ENCODE measurements at places on chromosomes 13 and 19. TPM values are rescaled to one million over a fixed set of nuclear protein-coding genes. Genes with fewer than 3 reads are reported as not detected.

- no peak for DNase-seq
These were observed 34.6 kb downstream of the NFIX start for GRCh38 chr19:13029893-13030292.

DNA sequence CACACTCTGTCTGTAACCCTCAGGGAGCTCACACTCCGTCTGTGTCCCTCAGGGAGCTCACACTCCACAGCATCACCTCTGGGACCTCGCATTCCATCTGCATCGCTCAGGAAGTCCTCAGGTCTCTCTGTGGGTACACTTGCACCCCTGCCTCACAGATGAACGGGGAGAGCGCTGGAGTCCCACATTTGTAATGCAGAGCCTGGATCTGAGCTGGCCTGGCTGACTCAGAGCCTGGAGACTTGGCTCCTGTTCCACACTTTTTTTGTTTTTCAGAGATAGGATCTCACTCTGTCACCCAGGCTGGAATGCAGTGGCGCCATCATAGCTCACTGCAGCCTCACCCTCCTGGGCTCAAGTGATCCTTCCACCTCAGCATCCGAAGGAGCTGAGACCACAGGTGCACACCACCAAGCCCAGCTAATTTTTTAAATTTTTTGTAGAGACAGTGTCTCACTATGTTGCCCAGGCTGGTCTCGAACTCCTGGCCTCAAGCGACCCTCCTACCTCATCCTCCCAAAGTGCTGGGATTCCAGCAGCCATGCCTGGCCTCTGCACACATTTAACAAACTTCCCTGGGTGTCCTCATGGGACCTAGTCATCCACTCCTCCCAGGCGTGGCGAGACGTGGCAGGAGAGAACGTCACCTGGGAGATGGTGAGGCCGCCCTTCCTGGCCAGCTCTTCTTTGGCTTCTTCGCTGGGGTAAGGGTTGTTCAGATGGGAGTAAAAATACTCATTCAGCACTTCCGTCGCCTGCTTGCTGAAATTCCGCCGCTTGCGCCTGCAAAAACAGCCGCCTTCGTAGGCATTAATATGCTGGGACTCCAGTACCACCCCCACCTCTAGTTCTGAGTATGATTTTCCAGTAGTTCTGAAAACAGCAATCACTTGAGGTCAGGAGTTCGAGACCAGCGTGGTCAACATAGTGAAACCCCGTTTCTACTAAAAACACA is 31.0 kb downstream of the CILP2 start:
- DNase-seq = no peak

DNA sequence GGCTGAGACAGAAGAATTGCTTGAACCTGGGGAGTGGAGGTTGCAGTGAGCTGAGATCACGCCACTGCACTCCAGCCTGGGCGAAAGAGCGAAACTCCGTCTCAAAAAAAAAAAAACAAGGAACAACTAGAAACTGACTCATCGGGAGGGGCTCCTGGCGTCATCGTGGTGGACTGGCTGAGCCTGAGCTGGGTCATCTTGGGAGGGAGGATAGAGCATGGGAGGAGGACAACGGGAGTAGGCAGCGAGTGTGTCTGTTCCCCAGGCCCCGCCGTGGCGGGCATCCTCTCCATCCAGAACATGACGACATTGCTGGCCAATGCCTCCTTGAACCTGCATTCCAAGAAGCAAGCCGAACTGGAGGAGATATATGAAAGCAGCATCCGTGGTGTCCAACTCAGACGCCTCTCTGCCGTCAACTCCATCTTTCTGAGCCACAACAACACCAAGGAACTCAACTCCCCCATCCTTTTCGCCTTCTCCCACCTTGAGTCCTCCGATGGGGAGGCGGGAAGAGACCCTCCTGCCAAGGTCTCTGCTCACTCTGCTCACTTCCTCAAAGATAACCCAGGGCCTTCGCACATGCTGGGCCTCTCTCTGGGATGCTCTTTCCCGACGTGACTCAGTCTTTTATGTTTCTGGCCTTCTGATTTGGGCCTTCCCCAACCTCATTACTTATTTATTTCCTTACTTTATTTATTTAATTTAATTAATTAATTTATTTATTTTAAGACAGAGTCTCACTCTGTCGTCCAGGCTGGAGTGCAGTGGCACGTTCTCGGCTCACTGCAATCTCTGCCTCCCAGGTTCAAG is 16.6 kb downstream of the DDX39A start:
- DNase-seq = no peak

GRCh38 chr19:44164327-44164672 is 600 bp upstream of the ZNF226 start:
- DNase-seq = no peak

- DNase-seq = no peak
These were observed 237.6 kb upstream of the IRS2 start for GRCh38 chr13:110023729-110024644.

GRCh38 chr13:97259798-97260714 is 37.9 kb downstream of the MBNL2 start:
- peak; percentile 74 for DNase-seq

GRCh38 chr19:33866696-33867095 is 70.0 kb downstream of the KCTD15 start:
- DNase-seq = no peak

GRCh38 chr13:77138813-77139212 is 111.9 kb upstream of the FBXL3 start:
- no peak for DNase-seq

GRCh38 chr19:21491146-21491545 is 14.3 kb upstream of the ZNF429 start:
- no peak for DNase-seq

DNA sequence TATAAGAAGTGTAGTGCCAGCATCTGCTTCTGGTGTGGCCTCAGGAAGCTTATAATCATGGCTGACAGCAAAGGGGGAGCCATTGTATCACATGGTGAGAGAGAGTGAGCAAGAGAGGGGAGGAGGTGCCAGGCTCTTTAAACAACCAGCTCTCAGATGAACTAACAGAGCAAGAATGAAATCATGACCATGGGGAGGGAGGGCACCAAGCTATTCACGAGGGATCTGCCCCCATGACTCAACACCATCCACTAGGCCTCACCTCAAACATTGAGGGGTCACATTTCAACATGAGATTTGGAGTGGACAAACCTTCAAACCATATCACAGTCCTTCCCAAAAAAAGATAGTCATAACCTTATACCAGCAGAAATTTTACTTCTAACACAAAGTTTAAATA is 174.0 kb downstream of the GPC5 start:
- no peak for DNase-seq

DNA sequence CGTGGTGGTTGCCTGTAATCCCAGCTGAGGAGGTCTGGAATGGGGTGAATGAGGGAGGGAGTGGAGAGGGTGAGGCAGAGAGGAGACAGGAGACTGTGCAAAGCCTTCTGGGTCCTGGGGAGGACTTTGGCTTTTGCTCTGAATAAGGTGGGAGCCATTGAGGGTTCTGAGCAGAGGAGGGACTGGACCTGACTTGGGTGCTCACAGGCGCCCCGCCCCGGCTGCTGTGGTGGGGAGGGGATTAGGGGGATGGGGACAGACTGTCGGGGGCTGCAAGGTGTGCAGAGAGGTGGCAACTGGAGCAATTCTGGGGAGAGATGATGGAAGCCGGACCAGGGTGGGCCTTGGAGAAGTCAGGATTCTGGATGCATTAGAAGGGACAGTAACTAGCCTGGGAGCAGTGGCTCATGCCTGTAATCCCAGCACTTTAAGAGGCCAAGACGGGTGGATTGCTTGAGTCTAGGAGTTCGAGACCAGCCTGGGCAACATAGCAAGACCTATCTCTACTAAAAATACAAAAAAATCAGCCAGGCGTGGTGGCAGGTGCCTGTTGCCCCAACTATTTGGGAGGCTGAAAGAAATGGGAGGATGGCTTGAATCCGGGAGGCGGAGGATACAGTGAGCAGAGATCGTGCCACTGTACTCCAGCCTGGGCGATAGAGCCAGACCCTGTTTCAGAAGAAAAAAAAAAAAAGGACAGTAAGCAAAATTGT is 16.1 kb upstream of the NANOS3 start:
- no peak for DNase-seq

DNA sequence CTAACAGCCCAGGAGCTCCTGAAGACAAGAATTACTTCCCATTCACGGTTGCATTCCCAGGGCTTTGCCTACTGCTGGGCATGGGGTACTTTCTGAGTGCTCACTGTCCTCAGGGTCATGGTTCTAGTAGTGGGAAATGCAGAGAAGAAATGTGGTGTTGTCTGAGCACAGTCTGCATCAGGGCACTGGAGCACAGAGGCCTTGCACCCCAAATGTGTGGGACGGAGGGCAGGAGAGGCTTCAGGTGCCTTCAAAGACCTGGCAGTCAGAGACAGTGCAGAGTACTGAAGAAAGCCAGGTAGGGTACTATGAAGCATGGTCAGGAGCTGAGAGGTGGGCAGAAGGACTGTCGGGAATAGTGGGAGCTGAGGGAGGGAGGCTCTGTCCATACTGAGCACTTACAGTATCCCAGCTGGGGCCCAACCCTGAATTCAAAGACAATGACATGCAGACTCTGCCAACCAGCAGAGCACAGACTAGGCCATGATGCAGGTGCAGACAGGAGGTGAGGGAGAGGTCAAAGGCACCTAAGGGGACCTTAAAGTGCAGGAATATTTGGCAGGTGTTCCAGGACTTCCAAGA is 144.4 kb downstream of the USP12 start:
- no peak for DNase-seq

DNA sequence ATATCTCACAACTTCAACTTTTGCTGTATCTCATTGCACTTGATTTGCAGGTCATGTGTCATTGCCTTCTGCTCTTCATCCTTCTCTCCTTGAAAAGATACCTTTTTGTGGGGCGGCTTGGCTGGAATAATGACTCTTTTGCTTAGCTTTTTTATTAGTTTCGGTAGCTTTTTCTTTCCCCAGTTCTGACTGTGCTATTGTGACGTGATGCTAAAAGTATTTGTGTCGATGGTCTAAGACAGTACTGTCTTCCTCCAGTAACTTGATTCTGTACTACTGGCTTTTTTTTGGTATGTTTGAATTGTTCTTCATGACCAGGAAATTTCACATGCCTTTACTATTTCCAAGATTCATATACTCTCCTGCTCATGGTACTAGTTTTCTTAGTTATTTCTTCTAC is 63.1 kb downstream of the SLITRK1 start:
- no peak for DNase-seq

- no peak for DNase-seq
These were observed 31.5 kb upstream of the FARP1 start for GRCh38 chr13:98111168-98112098.

GRCh38 chr13:97058391-97058790 is 64.1 kb upstream of the OXGR1 start:
- no peak for DNase-seq

DNA sequence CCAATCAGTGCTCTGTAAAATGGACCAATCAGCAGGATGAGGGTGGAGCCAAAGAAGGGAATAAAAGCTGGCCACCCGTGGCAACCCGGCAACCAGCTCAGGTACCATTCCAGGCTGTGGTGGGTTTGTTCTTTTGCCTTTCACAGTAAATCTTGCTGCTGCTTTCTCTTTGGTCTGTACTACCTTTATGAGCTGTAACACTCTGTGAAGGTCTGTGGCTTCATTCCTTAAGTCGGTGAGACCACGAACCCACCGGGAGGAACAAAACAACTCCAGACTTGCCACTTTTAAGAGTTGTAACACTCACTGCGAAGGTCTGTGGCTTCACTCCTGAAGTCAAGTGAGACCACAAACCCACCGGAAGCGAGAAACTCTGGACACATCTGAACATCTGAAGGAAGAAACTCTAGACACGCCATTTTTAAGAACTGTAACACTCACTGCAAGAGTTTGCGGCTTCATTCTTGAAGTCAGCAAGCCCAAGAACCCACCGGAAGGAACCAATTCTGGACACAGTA is 16.5 kb upstream of the SPACA6 start:
- no peak for DNase-seq

DNA sequence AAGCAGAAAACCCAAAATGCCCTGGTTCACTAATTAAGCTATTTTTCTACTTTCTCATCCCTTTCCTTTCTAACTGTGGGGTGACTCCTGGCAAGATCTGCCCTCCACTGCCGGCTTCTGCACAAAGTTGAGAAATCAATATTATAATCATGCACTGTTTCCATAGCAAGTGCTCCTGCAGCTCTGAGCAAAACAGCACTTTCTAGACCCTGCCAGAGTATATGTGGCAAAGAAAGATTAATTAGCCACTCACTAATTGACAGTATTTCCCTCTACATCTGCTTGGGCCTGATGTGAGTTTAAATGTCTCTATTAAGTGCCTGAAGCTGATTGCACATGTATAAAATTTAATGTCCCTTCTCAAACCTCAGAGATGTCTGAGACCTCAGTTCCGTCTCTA is 39.5 kb upstream of the FAM216B start:
- no peak for DNase-seq

DNA sequence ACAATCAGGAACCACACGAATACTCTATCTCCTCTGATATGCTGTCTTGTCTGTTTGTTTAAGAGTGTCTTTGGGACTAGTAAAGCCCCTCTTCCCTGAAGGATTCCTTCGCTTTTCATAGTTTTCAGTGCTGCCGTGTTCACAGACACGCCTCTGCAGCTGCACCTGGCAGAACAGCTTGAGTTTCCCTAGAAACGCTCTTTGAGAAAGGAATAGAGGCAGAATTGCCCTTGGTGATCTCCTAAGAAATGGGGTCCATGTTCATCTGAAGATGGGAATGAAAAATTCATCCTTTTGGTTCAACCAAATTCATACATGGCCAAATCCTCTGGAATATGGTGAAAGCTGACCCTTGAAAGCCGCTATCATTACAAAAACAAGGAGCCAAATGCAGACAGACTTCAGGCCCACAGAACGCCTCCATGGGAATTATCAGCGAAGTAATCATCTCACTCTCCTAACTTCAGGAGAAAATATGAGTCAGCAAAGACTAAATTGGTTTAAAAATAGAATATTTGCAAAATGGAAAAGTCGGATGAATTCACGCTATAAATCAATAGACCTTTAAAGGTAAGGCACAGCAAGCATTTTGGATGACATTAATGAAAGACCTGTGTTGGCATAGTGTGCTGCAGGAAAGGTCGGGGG is 5.5 kb downstream of the SACS start:
- no peak for DNase-seq

The ZNF154 gene
- 6.0 TPM for total RNA-seq

The CAPS gene
- 1.6 TPM for total RNA-seq

The SIGLEC8 gene
- total RNA-seq = not detected

The CEACAM4 gene
- total RNA-seq = not detected
